ENCODE measurements at places on chromosomes 7 and 10.

DNA sequence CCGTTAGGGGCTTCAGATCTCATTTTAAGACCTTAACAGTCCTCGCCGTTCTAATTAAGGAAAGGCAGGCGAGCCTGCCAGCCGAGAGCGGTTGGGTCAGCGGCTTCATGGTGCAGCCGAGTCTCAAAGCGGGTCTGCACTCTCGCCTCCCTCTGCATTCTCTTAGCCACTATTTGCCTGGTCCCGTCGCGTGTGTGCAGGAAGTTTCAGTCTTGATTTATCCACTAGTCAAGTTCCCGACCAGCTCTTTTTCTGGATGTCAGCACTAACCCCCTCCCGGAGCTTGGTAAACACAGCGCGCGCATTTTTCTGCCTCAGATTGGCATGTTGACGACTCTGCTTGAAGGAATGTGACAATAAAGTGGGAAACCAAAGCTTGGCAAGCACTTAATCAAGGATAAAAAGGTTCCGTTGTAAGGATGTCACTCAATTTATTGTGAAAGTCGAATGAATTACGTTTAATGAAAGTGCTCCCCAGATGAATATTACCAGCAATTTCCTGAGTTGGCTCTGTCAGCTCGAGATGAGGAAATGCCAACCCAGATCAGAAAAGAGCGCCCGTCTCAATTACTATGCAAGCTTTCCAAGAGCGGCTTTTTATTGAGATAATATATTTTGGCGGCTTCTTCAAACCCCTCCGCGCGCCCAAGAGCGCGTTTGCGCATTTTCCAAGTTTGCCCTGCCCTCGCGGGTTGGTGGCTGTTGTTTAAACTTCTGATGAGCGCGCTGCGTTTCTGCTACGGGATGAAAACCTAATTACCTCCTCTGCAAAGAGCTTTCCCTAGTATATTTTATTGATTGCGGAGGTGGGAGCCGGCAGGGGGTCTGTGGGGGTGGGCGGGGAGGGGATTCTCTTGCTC, 7.9 kb downstream of the NXPH1 start:
- no peak for DNase-seq

- peak; percentile 42 for DNase-seq
Measured at GRCh38 chr10:4033341-4033896, 248.4 kb upstream of the KLF6 start.

DNA sequence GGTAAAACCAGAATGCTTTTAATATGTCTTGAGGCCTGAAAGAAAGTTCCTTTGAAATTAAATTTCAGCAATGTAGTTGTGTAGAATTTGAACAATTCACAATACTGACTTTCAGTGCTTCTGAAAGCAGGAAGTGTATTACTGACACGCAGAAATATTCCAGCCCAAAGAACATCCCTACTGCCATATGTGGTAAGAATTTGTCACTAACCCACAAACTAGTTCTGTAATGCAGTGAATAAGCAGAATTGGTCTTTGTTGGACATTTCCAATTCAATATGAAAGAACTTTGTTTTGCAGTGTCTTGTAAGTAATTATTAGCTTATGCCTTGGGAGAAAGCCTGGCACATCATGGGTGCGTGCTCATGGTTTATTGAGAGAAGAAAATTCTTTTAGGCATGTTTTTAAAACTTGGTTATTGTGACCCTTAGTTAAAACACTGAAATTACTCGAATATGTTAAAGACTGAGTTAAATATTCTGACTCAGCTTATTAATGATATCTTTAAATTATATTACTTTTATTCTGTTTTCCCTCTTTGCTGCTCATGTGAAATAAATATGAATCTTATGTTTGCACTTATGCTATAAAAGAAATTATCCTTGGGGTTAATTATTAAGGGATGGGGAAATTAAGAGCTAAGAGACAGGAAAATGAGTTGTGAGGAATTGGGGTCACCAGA, 33.4 kb downstream of the PTPN12 start:
- DNase-seq, result peak; percentile 69

DNA sequence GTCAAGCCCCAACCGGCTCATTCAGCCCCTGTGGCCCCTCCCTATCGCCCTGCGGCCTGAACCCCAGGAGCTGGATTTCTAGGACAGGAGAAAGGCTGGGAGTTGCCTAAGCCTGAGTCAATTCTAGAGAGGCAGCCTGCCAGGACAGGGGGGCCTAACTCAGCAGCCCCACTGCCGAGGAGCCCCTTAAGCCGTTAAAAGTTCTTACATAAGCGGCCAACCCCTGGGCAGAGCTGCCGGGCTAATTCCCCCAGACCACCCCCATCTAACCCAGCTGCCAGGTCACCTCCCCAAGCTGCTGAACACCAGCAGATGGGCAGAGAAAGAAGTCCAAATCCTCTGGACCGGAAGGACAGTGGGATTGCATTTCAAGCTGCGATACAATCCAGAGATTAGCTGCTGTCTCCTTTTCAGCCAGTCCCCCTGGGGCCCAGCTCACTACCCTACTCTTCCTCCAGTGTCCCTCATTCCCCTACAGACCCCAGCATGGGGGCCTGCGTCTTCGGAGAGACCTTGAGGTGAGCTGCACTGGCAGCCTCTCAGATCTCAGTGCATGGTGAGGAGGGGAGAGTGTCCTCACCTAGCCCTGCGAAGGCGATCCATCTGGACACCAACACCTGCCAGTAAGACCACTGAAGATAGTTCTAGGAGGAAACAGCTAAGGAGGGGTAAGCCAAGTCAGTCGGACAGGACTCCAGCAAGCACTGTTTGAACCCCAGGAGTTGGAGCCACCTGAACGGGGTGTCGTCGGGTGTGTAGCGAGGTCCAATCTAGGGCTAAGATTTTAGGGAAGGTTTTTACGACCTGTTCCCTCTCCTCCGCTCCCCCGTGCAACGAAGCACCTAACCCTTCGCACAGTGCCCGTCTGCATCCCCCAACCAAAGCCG, 830 bp downstream of the IMPDH1 start:
- peak; percentile 31 for DNase-seq

GRCh38 chr10:96902117-96902516, 70.0 kb downstream of the LCOR start:
- no peak for DNase-seq

GRCh38 chr10:124595143-124595883, 133.7 kb downstream of the LHPP start:
- no peak for DNase-seq

DNA sequence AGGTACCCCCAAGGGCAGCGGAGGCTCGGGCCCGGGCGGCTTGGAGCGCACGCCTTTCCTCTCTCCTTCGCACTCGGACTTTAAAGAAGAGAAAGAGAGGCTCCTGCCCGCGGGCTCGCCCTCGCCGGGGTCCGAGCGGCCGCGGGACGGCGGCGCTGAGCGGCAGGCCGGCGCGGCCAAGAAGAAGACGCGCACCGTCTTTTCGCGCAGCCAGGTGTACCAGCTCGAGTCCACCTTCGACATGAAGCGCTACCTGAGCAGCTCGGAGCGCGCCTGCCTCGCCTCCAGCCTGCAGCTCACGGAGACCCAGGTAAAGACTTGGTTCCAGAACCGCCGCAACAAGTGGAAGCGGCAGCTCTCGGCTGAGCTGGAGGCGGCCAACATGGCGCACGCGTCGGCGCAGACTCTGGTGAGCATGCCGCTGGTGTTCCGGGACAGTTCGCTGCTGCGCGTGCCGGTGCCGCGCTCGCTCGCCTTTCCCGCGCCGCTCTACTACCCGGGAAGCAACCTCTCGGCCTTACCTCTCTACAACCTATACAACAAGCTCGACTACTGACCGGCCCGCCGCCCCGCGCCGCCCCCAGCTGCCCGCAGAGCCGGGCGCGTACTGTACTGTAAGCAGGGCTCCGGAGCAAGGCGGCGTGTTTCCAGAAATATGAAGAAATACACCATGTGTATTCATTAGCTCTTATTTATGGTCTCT, 1.8 kb downstream of the HMX2 start:
- DNase-seq, result peak; percentile 42

GRCh38 chr7:85748861-85749260, 562.0 kb upstream of the SEMA3D start:
- DNase-seq, result no peak

DNA sequence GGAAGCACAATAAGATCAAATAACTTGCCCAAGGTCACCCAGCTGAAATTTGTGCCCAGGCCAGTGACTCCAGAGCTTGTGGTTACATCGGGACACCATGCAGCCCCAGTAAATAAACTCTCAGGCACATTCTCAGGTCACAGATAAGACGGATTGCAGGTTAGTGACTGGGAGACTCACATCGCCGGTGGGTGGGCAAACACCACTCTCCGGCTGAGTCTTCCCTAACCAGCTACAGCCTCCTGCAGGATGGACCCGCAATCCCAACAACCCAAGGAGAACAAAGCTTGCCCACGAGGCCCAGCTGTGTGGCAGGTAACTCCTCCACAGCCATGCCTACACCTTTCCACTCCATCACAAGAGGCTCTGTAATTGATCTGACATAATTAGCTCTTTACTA, 81.7 kb upstream of the EFCAB10 start:
- no peak for DNase-seq

Measured in IMR-90 (cell line).